Suppressor macrophage (primary cell): ENCODE measurements at places on chromosomes 12 and 14.
A peak's percentile ranks its signal among the peaks of the same experiment; 100 is the strongest.

GRCh38 chr14:102593061-102593824 lies 794 bp downstream of the RCOR1 start:
- DNase-seq: peak; percentile 84

DNA sequence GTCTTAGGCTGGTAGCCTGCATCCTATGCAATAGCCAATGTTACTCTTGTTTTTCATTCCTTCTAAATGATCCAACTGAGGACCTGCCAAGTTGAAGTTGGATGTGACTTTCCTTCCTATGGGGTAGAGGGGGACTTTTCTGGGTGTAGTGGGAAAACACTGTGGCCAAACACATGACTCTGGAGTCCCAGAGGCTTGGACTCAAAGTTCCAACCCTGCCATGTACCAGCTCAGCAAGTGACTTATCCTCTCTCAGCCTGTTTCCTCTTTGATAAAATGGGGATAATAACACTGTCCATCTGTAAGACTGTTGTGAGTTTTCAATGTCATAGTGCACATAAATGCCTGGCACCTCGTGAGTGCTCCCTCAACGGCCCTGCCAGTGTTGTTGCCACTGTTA lies 97.0 kb downstream of the ZFP36L1 start:
- DNase-seq: no peak

DNA sequence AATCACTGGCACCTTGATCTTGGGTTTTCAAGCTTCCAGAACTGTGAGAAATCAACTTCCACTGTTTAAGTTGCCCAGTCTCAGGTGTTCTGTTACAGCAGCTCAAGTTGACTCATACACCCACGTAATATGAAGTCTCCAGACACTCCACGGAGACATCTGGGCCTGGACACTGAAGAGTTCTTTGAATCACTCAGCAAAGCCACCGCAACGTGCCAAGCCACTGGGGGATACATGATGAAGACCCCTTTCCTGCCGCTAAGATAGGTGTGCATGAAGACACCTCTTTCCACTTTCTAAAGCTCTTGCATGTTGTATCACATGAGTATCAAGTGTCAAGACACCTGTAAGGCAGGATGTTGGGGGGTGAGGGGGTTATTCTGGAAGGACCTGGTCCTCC lies 311.7 kb upstream of the RTL1 start:
- DNase-seq: no peak

DNA sequence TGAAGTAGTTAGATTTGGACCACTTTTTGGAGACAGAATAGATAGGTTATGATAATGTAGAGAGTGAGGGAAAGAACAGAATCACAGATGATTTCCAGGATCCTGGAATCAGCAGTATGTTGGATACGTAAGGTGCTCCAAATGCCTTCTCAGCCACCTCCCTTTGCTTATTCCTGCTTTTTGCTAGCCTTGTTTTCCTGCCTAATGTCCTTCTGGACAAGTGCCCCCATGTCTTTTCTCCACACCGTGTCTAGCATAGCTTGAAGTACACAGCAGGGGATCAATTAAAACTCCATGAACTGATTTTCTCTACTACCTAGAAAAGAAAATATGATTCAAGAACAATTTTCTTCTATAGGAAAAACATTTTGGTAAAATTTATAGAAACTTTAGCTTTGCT lies 144.0 kb downstream of the SYT1 start:
- DNase-seq: no peak

GRCh38 chr12:39459027-39459434 lies 16.1 kb upstream of the KIF21A start:
- DNase-seq: no peak

GRCh38 chr12:76195920-76196319 lies 111.4 kb upstream of the NAP1L1 start:
- no peak for DNase-seq

DNA sequence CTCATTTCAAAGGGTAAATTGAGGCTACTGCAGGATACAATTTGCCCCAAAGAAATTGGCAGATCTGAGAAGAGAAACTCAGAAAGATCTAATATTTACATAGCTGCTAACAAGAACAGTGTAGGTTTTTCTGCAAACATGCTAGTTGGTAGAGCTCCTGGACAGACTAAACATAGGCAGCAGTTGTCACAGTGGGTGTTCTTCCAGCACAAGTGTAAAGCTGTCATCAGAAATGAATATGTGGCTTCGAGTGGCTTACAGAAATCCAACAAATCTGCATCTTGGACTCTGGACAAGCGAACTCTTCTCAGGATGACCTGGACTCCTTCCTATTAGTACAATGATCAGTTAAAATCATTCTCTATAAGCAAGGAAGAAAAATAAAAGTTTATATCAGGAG lies 5.9 kb downstream of the CBX5 start:
- DNase-seq: no peak

- DNase-seq: peak; percentile 70
These were observed 29.4 kb upstream of the PPP2R5C start for GRCh38 chr14:101732118-101732517.

DNA sequence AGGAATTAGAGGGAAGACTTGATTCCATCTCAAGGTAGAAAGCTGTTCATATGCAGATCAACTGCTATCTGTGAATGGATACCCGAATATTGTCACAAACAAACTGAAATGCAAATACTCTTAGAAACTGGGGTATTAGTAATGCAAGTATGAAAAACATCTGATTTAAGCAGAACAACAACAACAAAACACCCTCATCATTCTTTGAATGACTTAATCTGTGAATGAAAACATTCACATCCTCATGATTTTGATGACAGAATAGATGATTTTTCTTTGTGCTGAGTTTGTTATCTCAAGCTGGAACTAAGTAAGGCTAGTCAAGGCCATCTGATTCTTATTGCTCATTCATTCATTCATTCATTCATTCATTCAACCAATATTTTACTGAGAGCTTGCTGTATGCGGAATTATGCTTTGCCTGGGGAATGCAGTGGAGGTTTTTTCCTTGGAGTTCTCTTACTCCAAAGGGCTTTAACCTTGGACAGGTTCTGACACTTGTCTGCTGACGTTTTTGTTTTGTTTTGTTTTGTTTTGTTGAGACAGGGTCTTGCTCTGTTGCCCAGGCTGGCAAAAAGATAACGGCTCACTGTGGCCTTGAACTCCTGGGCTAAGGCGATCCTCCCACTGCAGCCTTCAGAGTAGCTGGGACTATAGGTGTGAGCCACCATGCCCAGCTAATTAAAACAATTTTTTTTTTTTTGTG lies 23.3 kb downstream of the OR10G3 start:
- DNase-seq: no peak

DNA sequence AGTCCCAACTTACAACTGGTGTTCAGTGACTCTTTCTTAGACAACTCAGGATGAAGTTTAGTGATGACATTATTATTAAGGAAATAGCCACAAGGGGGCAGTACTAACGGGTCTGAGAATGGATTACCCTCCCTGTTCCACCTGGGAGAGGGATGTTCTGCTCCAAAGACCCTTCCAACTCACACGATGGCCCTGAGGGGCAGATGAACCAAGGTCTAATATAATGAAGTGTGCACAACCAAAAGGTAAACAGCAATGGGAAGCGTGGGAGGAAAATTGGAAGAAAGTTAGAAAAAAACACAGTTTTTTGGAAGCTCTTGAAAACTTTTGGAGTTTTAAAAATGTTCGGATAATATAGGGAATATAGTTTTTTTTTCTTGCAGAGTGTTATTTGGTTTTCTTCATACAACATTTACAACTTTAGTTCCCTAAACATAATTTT lies 24.0 kb downstream of the FGF6 start:
- peak; percentile 57 for DNase-seq

DNA sequence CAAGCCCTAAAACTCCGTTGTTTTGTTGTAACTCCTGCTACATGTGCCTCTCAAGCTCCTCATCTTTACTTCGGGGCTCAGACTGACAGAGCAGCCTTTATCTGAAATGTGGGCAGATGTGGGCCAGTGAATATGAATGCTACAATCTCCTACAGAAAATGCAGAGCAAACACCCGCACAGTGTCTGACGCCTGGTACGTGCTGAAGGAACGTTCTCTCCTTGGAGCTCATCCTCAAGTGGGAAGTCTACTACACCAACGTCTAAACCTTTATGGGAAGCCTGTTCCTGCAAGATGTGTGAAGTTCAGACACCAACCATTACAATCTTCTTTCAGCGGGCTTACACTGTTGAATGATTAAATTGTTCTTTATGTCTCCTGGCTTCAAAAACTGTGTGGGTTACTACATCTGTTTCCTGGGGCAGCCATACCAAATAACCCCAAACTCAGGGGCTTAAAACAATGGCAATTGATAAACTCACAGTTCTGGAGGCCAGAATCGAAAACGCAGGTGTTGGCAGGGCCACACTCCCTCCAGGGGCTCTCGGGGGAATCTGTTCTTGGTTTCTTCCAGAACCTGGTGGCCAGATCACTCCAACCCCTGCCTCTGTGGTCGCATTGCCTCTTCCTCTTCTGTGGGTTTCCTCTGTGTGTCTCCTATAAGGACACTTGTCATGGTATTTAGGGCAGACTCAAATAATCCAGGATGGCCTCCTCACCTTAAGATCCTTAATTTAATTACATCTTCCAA lies 179.7 kb upstream of the PLXNC1 start:
- DNase-seq: no peak

- no peak for DNase-seq
These were observed 6.7 kb downstream of the HSD17B6 start for GRCh38 chr12:56769868-56770267.

GRCh38 chr12:28227251-28227650 lies 37.0 kb downstream of the CCDC91 start:
- peak; percentile 24 for DNase-seq
